ENCODE measurements at places on chromosomes 5 and 9. TPM values are rescaled to one million over a fixed set of nuclear protein-coding genes. Genes with fewer than 3 reads are reported as not detected.

Gene FAM81B
- polyA plus RNA-seq: not detected

Gene ELAVL2
- polyA plus RNA-seq: 0.02 TPM

Gene ASPN
- polyA plus RNA-seq: 2.5 TPM

Gene CRB2
- 0.02 TPM for polyA plus RNA-seq

Gene ENTREP1
- polyA plus RNA-seq: 5.7 TPM

Data from esophagus (tissue), 2 donors.